Stimulated activated CD8-positive, alpha-beta memory T cell treated with anti-CD3 and anti-CD28 coated beads, Interleukin-12 subunit alpha, Interleukin-12 subunit beta, amount 100 ng/mL, for 4 hours (primary cell): ENCODE measurements at places on chromosomes 2 and 18.

DNA sequence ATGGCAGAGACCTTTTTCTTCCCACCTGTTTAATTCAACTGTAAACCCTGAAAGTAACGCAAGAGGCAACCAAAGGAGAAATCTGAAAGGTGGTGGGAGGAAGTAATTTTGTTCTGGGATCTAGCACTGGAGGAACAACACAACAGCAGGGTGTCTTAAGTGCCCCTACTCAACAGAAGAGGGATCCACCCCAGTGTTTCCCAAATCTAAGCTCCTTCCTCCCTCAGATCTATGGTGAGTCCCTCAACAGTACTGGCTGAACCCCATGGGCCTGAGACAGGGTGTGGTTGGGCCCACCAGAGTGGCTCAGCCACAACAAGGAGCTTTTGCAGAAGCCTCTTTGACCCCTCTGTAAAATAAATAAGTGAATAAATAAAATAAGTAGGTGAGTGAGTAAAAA, 790.3 kb downstream of the ERBB4 start:
- DNase-seq: no peak

DNA sequence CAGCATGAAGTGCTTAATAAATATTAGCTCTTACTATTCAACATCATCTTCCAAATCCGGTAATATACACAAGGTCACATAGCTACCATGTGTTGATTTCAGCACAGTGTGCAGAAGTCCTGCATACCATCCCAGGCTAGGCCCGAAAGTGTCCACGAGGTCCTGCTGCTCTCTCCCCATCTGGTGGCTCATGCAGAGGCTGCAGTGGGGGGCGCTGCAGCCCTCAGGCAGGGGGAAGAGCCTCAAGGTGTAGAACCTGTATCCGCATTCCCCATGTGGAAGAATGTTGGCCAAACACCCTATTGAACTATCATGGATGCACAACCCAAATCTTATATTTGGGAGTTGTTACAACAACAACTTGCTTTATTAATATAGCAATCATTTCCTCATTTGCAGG, 88.5 kb downstream of the ST6GAL2 start:
- DNase-seq: no peak

- DNase-seq: no peak
Observed at GRCh38 chr18:48924630-48925490, 25.9 kb downstream of the SMAD7 start.

- no peak for DNase-seq
Observed at GRCh38 chr2:216956820-216957493, 97.1 kb upstream of the TNP1 start.

- DNase-seq: no peak
Observed at GRCh38 chr2:12127638-12128037, 381.2 kb downstream of the LPIN1 start.

DNA sequence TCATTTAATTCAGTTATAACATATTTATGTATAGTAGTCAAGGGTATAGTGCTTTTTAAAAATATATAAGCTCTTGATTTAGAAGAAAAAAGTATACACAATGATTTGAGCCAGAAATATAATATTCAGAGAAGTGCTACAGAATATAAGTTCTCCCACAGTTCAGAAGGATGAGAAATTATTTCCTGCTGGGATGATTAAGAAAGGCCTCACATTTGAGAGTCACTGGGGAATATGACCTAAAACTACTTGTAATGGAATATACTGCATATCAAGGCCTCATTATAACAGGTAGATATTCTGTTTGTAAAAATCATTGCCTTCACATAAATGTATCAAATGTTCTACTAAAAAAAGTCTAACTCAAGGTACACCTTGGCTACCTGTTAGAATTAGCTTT, 203.5 kb downstream of the MBD2 start:
- no peak for DNase-seq

GRCh38 chr2:203594541-203594940, 59.4 kb upstream of the RAPH1 start:
- DNase-seq: no peak

GRCh38 chr18:8571399-8571798, 37.8 kb upstream of the RAB12 start:
- no peak for DNase-seq

DNA sequence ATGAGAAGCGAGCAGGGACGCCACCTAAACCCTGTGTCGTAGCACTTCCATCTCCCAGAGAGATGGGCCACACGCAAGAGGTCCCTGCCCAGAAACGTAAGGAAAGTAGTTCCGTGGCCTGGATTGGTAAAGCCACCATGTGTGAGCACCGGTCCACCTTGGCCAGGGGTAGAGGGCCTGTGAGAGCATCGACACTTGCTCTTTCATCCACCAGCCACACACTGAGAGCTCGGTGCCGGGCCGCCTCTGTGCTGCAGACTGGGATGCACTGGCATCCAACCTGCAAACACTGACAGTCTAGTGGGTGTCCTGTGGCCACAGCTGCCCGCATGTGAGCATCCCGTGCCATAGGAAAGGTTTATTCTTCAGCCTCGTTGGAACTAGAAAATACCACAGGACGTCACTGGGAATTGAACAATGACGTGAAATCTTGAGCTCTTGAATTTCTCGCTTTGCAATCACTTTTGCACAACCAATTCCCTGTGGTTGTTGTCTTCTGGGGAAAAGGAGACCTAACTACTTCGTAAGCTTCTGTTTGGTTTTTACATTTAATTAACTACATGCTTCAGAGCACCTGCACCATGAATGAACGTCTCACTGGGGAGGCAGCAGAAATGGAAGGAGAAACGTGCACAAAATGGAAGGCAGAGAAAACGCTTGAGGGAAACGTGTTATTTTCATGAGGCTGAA, 212.0 kb upstream of the RAB6C start:
- no peak for DNase-seq

- DNase-seq: no peak
Observed at GRCh38 chr2:181578829-181579228, 78.1 kb downstream of the CERKL start.

GRCh38 chr18:70848329-70848728, 559.5 kb downstream of the SOCS6 start:
- DNase-seq: no peak

DNA sequence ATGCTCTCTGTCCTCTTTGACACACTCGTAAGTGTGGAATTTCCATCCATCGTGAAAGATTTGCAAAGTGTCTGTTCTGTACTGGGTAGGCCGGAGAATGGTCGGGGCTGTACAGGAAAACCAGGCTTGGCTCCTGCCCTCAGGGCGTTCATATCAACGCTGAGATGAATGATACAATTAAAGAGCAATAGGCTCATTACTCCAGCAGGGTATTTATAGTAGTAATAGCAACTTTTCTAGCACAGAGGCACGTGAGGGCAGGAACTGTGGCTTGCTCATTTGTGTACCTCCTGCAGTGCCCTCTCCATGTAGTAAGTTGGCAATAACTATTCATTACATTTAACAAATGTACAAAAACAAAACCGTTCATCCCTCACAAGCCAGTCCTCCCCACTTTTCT, 5.3 kb upstream of the NCK2 start:
- no peak for DNase-seq

DNA sequence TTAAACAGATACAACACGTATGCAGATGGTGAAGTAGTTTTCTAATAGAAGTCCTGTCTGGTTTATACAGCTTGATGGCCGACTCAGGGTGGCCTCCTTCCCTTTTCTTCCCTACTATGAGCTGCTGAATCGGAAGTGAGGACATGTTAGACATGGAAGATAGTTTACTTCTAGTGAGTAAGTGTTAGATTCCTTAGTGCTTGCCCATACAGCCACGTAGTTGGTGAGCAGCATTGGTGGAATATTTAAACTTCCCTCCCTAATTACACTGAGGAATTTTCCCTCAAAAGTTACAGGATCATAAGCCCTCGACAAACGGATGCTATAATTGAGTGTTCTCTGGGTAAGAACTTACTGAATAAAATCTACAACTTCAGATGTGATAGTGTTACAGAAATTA, 52.1 kb downstream of the RHBDD1 start:
- no peak for DNase-seq

DNA sequence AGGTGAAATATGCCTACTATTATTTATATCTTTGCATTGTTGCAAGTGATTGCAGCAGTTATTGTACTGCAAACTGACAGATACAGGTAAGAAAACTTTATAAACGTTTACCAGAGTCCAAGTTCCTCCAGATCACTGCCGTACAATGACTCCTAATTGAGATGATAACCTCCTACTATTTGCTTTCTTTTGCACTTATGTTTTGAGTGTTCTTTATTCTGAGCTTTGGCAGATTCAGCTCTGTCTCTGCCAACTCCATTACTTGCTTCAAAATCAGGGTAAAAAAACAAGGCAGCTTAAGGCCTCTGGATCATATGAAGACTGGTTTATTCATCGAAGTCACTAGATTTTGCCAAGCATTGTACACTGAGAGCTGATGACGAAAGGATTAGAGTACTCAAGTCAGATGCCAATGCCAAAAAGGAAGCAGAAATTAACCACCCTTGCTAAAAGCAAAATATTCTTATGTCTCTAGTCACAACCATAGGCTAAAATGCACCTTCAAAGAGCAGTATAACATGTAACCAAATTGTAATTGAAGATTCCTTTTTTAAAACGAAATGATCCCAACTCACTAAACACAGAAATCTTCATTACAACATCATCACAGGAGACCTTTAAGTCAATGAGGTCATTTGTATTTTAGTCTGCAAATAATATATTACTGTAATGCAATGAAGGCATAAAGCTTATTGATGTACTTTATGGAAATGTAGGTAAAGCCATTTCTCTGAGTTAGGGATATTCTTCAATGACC, 10.5 kb upstream of the IKZF2 start:
- no peak for DNase-seq

DNA sequence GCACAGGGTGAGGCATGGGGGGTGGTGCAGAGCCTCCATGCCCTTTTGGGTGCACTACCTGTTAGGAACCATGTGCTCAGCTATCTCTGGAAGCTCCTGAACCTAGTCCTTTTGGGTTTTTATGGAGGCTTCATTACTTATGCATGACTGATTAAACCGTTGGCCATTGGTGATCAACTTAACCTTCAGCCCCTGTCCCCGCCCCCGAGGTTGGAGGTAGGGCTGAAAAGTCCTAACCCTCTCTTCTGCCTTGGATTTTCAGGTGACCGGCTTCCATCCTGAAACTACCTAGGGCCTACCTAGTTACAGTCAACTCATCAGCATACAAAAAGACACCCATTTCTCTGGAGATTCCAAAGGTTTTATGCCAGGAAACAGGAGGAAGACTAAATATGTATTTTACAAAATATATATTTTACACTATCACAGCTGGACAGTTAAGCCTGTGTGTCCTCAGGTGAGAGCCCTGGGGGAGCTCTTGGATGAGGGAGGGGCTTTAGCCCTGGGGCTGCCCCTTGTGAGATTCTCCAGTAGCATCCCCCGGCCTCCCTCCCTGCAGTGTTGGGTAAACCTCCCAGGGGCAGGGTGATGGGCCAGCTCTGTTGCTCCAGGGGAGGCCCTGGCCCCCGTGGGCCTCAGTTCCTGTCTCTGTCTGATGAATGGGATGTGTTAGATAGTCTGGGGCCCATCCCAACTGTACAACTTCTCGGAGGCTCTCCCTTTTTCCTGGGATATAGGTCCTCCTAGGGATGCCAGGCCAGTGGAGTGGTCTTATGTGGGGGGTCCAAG, 24.1 kb downstream of the GLI2 start:
- no peak for DNase-seq

DNA sequence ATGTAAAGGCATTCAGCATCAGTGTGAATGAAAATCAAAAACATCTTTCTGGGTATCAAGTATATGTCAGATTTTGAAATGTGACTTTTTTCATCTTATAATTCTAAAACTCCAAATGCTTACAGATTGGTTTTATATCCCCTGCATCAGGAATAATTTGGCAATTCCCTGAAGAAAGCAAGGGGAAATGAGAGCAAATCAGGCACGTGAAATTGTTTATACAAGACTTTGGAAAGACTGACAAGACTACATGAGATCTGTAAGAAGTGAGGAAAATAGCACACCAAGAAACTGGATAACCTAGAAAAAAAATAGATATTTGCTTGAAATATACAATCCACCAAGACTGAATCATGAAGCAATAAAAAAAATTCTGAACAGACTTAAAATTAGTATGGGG, 13.8 kb downstream of the COL6A3 start:
- DNase-seq: no peak

GRCh38 chr18:33833842-33834241, 255.8 kb downstream of the ASXL3 start:
- no peak for DNase-seq

DNA sequence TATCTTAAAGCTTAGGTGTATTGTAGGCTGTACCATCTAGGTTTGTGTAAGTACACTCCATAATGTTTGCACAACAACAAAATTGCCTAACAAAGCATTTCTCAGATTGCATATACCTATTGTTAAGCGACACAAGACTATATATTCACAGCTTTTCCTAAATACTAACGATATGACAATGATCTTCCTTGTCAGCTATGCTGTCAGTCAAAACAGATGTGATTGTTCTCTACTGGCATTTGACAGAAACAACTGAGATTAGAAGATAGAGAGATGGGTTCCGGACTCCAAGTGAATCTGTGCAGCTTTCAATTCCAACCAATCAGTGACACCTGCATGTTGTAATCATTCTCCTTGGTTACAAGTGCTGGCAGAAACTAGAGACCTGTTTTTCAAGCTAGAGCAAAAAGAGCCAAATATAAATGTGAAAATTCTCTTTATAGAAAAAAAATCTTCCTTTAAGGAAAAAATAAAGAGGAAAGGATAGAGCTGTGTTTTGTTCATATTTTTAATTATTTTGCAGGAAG, 1232.3 kb upstream of the SLC39A10 start:
- DNase-seq: no peak

- DNase-seq: no peak
Observed at GRCh38 chr18:23115683-23116096, 19.6 kb upstream of the CABLES1 start.

DNA sequence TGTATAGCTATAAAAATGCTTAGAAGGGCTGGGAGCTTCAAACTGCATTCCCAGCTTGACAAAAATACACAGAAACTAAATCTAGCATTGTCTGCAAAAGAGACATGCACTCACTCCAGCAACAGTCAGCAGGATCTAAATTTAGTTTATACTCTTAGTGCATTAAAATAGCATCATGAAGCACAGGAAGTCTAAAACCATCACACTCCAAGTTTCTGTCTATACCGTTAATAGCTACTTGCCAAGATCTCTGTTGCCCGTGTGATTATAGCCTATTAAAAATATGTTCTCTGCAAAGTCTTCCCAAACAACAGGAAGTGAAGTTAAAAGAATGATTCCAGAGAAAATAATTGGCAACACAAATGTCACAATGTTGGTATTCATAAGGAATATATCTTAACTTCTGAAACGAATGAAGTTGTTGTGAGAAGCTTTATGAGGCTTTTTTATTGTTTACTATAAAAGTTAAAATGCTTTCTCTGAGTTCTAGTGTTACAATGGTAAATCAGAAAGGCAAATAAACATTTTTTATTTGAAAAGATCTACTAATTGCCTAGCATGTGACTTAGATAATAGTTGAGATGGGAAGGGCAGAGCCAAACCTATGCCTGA, 184.2 kb downstream of the ZNF385B start:
- no peak for DNase-seq

GRCh38 chr2:20990442-20991430, 53.1 kb downstream of the APOB start:
- DNase-seq: no peak
